Right hindlimb (tissue), 1 donor: ENCODE measurements at places on chromosomes 11 and 22.

DNA sequence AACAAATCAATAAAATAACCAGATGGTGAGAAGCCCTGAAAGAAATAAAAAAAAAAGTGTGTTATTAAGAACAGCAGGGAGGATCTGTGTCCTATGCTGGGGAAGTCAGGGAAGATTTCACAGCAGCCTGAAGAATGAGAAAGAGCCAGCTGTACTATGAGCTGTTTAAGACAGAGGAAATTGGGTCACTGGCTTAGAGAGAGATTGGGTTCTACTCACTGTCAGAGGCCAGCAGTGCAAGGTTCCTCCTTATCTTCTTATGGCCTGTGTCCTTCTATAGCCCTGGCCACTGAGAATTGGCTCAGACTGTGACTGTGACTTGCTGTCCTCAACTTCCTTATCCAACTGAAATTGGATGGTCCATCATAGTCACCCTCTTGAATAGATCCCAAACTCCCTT, 54.8 kb upstream of the FDX1 start:
- DNase-seq = no peak

DNA sequence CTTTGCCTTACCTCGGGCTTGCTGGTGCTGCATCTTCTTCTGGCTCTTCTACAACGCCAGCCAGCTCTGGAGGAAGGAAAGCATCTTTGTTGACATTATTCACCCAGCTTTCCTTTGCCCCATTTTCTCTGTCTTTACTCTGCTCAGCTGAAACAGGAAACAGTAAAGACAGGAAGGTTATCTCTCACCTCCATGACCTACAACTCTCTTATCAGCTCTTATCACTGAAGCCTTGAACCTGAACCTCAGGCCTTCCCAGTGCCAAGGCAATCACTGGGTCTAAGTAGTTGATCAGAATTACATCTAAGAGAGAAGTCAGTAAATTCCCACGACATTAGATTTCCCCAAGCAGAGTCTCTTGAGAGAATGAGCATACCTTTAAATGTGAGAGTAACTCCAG, 59.6 kb upstream of the CCDC89 start:
- DNase-seq = no peak

DNA sequence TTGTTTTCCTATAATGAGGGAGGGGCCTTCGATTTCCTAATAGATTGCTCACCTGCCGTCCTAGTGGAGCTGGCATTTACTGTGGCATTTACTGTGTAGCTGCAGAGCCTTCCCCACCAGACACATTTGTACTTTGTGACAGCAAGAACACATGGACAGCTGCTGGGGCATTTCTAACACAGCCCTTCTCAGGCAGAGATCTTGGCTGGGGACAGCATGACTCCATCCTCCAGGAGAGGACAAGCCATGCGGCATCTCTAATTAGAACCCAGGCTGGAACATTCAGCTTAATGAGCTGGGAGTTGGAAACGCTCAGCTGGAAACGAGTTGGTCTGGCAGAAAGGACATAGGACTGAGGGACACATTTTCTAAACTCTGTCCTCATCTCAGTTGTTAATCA, 887.5 kb downstream of the NTM start:
- no peak for DNase-seq

- peak; percentile 64 for DNase-seq
Observed at GRCh38 chr11:69297787-69298266, 3.9 kb downstream of the MYEOV start.

DNA sequence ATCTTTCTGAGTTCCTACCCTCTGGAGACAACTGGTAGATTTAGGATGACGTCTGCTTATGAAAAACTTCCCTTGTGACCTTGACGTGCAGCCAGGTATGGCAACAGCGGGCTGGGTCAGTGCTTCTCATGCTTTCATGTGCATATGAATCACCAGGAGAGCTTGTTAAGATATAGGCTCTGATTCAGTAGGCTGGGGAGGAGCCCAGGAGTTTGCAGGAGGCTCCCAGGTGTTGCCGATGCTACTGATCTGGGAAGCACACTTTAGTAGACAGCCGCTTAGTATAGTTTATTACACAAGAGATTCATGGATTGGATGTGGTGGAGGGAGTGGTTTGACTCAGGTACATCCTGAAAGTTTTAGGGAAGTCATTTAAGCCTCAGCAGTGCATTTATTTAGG, 23.8 kb downstream of the DIXDC1 start:
- no peak for DNase-seq

GRCh38 chr11:61580271-61580888, 496 bp downstream of the SYT7 start:
- DNase-seq = no peak

GRCh38 chr22:36028646-36029405, at the start of gene RBFOX2:
Gene RBFOX2 (minus strand): TSS chr22:36028824. CDS start chr22:36028425, 399 bp downstream.
- DNase-seq = peak; percentile 98
